Spinal cord (tissue), 10 donors: ENCODE measurements at places on chromosomes 1 and 21. TPM values are rescaled to one million over a fixed set of nuclear protein-coding genes. Genes with fewer than 3 reads are reported as not detected.

- H3K36me3 ChIP-seq = no peaks in the 10 kb centered on the region
- peaks cover under 1% of the 10 kb centered on the region for H3K27me3 ChIP-seq
- H3K27ac ChIP-seq = no peak overlapping the region
- no peaks in the 10 kb centered on the region for H3K4me1 ChIP-seq
- no peak overlapping the region for H3K4me3 ChIP-seq
- no peak for DNase-seq
Measured at GRCh38 chr1:207676153-207676552, 31.2 kb downstream of the CR1L start.

DNA sequence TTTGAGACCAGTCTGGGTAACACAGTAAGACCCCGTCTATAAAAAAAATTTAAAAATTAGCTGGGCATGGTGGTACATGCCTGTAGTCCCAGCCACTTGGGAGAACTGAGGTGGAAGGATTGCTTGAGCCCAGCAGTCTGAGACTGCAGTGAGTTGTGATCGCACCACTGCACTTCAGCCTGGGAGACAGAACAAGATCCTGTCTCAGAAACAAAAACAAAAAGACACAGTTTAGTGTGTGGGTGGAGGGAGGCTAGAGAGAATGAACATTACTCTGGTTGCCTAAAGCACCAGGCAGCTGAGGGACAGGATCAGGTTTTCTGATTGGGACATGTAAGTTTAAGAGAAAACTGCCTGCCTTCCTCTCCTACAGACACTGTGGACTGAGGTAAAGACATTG, 42.3 kb downstream of the VAMP4 start:
- no peaks in the 10 kb centered on the region for H3K36me3 ChIP-seq
- H3K27me3 ChIP-seq = no peaks in the 10 kb centered on the region
- H3K27ac ChIP-seq = no peak overlapping the region
- no peak for DNase-seq

GRCh38 chr1:91891454-91891853, 5.5 kb upstream of the TGFBR3 start:
- no peak for DNase-seq
- H3K27ac ChIP-seq = no peak overlapping the region
- H3K27me3 ChIP-seq = no peaks in the 10 kb centered on the region
- H3K4me1 ChIP-seq = peaks cover 4% of the 10 kb centered on the region
- H3K4me3 ChIP-seq = no peak overlapping the region

DNA sequence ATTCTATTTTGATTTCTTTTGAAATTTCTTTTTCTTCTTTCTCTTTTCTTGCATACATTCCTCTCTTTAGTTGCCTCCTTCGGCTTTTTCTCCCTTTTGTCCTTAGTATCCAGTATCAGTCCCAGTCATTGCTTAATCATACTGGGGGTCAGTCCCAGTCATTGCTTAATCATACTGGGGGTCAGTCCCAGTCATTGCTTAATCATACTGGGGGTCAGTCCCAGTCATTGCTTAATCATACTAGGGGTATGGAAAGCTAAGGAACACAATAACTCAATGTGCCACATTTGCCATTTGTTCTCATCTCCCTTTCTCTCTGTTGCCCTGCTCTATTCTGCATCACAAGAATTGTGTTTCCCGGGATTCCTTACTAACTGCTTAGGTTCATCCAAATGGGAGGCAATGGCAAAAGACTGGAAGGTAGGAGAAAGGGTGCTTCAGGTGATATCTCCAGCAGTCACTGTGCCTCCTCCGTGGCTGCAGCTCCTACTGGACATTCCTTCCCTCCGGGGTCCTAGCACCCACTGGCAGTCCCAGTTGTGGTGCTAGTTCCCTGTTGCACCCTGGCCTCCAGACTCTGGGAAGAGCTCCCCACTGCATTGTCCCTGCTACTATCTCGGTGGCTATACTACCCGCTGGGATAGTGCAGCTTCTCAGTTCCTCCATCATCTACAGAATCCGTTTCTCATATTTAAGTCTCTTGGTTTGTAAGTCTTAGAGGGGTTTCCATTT, 32.6 kb upstream of the LAMC1 start:
- no peak overlapping the region for H3K4me3 ChIP-seq
- no peaks in the 10 kb centered on the region for H3K27me3 ChIP-seq
- H3K36me3 ChIP-seq = no peaks in the 10 kb centered on the region
- DNase-seq = no peak

PTCH2 gene
- polyA plus RNA-seq = 21.6 TPM

GLIS1 gene
- 3.8 TPM for polyA plus RNA-seq
